ENCODE measurements at places on chromosomes 6 and 20.

- no peak for DNase-seq
Measured at GRCh38 chr6:38131527-38131965, 312.0 kb downstream of the ZFAND3 start.

DNA sequence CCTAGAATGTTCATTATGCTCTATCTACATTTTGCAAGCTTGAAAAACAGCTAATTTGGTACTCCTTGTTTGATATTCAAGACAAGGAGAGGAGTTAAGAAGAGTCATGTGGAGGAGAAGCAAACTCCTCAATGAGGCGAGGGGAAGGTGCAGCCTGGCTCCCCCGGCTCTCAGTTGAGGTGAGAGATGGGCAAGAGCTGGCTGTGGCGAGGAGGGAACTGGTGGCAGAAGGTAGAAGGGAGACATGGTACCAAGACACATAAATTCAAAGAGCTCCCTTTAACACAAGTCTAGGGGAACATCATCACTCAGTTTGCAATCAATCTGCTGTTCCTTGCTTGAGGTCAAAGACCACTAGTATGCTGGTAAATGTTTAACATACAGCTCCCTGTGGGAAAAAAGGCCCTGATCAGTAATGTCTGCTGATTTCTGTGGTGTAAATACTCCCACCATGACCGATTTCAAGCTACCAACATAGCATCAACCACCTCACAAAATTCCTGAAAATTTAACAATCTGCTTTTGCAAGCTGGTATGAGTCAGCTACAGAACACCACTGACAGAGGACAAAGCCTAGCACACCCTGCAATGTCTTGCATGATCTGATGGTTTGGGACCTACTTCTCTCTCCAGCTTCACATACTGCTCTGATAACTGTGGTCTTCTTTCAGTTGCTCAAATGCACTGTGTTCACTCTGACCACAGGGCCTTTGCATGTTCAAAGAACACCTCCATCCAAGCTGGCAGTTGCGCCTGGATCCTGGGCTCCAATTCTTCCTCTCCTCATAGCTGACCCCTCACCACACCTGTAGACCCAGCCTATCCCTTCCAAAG lies 516.3 kb upstream of the CHD6 start:
- no peak for DNase-seq

DNA sequence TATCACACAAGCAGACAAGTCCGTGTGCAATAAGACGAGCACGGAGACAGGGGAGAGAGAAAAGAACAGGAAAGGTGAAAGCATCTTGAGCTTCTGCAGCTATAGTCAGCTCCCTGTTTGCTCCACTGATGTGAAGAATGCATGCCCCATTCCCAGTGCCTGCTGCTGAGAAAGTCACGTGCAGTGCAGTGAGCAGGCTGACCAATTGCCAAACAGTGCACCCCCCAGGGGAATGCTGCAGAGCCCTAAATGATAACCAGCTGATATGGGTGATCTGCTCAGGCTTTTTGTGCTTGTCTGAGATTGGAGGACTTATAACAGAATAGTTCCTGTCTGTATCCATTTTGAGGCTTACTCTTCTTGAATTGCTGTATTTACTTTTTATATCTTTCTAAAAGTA lies 121.5 kb downstream of the PACRG start:
- no peak for DNase-seq

DNA sequence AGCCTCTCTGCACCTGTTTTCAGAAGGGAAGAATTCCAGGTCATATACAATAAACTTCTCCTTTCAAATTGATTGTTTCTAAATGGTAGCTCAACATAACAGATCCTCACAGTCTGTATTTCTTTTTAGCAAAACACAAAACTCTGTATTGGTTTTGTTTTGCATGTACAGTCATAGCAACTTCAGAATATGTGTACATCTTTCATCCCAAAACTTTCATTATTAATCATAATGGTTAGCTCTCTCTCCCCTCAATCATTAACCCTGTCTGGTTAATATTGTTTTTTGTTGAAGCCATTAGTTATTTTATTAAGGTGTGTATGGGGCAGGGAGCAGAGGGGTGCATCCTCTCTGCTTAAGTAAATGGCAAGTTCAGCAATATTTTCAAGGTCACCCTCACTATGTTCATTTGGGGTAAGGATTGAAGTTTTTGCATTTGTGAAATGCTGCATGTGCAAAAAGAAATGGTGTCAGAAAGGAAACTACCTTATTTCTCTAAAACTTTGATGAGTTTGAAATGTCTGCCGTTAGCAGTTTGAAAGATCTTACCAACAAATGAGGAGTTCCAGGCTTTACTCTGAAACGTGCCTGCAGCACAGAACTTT lies 136.8 kb upstream of the BTBD3 start:
- DNase-seq: no peak

DNA sequence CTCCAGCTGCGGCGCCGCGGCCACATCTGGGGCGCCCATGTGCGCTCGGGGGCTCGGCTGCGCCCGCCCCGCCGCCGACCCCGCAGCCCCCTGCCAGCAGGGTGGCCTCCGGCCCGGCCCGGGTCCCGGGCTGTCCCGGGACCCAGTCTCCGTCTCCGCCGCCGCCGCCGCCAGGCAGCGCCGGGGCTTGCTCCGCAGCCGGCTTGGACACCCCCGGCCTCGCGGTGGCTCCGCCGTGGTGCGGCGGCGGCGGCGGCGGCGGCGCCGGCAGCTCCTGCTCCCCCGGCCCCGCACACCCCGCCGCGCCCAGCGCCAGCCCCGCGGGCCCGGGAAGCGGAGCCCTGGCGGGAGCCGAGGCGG lies 219 bp downstream of the ISM1 start:
- DNase-seq: no peak

DNA sequence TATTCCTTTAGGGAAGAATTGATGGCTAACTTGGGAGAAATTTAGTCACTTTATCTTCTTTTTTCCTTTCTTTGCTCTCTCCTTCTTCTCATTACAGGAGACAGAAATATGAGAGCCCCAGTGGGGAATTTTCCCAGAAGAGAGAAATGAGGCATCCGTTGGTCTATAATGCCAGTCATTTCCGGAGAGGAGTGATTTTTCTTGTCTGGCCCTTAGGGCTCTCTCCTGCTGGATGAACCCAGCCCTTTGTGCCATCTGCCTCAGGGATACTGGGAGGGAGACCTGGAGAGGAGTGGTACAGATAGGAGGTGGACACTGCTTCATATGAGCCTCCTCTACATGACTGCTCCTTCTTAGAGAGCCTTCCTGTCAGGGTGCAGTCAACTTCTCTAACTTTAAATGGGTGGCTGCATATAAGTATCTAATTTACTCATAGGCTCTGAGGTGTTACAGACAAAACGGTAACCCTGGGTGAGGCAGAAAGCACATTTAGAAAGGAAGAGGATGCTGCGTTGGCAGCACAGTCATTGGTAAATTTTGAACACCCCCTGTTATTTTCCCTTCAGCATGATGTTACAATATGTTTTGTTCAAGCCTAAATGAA lies 21.9 kb downstream of the RIMS1 start:
- DNase-seq: no peak

DNA sequence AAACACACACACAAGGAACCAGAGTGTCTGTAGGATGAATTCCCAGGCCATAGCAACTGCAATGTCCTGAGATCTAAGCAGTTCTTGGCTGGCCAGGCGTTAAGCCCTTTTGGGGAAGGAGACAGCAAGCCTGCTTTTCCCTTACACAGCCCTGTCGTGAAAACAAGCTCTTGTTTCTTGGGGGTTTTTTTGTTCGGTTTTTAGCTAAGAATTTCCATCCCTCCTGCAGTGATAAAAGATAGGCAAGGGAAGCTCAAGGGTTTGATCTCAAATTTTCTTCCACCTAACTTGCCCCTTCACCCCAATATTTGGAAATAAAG lies 1.5 kb downstream of the TNFRSF21 start:
- DNase-seq: no peak

DNA sequence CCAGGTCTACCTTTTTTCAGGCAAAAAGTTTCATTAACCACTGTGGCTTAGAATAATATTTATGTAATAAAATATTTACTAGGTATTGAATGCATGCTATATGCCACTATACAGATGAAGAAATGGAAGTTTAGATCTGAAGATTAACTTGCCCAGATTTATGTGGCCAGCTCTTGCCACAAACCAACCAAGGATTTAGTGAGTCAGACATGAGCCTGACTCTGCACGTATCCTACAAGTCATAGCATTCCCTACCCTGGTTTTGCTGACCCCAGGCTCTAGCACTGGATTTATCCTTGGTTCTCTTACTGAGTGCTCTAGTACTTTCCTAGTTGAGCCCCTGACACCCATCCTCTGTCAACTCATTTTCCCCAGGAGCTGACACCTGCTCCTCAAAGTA lies 75.4 kb downstream of the ANKEF1 start:
- no peak for DNase-seq

DNA sequence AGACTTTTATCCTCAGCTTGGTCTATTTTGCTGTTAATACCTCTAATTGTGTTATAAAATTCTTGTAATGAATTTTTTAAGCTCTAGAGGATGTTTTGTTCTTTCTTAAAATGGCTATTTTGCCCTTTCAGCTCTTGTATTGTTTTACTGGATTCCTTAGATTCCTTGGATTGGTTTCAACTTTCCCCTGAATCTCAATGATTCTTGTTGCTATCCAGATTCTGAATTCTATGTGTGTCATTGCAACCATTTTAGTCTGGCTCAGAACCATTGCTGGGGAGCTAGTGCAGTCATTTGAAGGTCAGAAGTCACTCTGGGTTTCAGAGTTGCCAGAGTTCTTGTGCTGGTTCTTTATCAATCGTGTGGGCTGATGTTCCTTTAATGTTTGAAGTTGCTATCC lies 37.1 kb downstream of the OTOR start:
- no peak for DNase-seq

DNA sequence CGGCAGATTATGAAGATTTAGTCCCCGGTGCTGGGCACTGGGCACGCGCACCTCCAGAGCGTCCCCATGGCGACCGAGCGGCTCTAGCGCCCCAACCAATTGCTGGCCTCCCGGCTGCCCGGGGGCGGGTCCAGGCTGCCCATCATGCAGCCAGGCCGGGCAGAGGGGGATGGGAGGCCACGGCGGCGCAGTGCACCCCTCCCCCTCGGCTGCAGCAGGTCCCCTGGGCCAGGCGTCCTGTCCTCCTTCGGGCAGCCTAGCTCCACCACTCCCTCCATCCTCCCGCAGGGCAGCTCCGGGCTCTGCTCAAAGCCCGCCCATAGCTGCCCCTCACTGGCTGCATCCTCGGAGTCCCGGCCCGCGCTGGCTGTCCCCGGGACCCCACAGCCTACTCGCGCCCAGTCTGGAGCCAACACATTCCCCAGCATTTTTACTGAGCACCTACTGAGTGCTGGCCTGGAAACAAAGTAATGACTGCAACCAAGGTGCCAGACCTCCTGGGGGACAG lies 99.4 kb downstream of the ASXL1 start:
- DNase-seq: no peak

DNA sequence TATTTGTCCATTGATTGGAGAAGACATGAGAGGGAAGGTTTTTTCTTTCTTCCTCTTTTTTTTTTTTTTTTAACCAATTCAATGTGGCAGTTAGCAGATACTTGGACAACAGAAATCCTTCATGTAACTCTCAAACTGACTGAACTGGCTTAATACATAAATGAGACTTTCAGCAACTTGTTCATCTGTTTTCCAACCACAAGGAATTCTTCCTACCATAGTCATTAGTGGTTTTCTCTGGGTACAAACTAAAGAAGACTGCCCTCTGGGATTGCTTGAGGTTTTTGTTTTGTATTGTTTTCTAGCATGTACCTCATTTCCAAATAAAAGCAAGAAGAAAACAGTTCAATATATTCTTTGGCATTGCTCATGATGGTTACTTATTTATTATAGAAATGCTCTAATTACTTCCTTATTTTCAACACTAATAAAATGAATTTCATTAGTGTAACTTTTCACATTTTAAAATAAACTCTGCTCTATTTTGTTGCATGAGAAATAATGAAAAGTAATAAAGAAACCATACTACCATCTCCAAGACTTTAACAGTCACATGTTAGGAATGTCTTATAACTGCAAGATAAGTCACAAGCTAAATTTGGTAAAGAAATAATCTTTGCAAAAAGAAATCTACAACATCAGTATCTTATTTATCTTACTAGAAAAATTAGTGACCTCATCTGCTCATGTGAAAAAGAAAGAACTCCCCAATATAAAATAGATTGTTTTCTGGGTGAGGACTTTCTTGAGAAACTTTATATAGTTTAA lies 52.0 kb downstream of the ME1 start:
- DNase-seq: no peak

DNA sequence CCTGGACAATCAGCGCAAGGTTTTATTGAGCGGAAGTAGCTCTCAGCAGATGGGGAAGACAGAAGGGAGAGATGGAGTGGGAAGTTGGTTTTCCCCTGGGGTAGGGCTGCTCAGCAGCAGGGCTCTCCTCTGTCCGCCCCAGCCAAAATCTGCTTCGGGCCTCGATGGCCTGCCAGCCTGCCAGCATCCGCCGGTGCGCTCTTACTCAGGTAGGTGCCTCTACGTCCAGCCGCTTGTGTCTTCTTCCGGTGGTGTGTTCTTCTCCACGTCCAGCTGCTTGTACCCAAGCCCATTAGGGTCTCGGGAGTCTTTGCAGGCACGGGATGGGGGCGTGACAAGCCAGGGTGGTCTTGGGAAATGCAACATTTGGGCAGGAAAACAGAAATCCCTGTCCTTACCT lies 1340.0 kb upstream of the MAP3K7 start:
- no peak for DNase-seq

DNA sequence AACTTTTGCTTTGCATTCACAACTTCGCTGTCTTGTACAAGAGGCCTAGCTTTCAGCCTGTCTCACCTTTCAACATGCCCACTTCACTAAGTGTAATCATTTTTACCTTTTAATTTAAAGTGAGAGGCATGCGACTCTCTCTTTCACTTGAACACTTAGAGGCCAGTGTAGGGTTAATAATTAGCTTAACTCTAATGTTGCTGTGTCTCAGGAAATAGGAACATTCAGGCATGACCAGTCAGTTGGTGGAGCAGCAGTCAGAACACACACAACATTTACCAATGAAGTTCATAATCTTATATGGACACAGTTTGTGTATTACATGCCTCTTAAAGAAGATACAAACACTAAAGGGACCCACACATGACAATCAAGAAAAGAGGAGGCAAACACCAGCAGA lies 47.6 kb downstream of the HTR1B start:
- no peak for DNase-seq

- no peak for DNase-seq
Measured at GRCh38 chr20:56423886-56424285, 11.8 kb downstream of the CASS4 start.

GRCh38 chr6:137754866-137755265 lies 112.2 kb upstream of the TNFAIP3 start:
- no peak for DNase-seq

- no peak for DNase-seq
Measured at GRCh38 chr6:157337751-157338150, 14.4 kb upstream of the TMEM242 start.

- DNase-seq: no peak
Measured at GRCh38 chr20:57108218-57108617, 158.2 kb downstream of the BMP7 start.

DNA sequence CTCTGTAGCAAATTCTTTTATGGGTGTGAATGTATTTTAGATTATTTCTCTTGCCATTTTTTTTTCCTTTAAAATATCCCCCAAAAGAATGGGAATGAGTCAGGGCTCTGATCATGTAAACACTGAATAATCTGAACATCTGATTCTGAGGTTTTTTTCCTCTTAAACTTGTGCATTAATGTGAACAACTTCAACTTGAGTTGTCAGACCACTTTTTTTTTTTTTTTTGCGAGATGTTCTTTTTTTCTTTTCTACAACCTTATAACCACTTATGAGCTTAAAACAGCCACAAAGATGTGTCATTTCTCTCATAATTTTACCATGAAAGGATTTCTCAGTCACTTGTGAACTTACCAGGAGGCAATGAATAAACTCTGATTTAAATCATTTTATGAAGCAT lies 85.3 kb downstream of the TBC1D7 start:
- no peak for DNase-seq

- no peak for DNase-seq
Measured at GRCh38 chr6:49087369-49087768, 375.7 kb downstream of the MMUT start.

GRCh38 chr6:9295644-9296043 lies 860.3 kb upstream of the SLC35B3 start:
- DNase-seq: no peak

Data from HTR-8/SVneo (cell line).